ENCODE measurements at places on chromosomes 2 and 18. TPM values are rescaled to one million over a fixed set of nuclear protein-coding genes. Genes with fewer than 3 reads are reported as not detected.

Gene TNFAIP6
- total RNA-seq = not detected

DNA sequence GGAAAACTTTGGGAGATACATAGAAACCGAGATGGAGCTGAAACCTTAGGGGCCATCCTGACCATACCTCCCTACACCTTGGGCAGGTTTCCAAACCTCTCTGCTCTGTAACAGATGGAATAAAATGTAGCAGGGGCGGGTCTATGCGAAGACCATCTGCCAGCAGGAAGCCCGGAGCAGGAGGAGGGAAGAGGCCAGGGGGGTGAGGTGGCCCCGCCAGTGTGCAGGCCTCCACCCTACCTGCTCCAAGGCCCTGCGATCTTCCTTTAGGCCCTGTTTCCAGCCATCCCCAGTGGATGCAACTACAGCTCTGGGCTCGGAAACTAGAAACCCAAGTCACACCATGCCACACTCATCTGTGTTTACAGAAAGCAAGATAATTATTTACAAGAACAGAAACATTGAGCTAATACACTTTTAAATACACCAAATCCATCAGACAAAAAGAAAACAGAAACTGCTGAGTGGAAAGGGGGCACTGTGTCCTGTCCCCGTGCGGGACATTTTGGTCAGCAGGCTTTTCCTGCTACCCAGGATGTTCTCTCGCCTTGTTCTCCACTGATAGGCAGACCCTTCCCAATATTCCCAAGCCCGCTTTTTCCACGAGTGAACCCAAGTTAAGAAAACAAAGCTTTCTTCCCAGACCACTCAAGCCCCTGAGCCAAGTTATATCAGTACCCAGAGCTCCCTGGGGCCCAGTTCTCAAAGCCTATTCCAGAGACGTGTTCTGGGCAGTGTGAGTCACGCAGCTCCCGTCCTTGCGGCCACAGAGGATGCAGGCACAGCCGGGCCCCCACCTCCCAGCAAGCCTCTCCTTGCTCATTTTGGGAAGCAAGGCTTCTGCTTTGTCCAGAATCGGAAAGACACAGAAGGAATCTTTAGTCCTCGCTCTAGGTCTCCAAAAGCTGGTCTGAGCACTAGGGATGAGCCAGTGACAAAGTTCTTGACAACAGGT is 17.3 kb downstream of the CIB4 start:
- no peak for DNase-seq

DNA sequence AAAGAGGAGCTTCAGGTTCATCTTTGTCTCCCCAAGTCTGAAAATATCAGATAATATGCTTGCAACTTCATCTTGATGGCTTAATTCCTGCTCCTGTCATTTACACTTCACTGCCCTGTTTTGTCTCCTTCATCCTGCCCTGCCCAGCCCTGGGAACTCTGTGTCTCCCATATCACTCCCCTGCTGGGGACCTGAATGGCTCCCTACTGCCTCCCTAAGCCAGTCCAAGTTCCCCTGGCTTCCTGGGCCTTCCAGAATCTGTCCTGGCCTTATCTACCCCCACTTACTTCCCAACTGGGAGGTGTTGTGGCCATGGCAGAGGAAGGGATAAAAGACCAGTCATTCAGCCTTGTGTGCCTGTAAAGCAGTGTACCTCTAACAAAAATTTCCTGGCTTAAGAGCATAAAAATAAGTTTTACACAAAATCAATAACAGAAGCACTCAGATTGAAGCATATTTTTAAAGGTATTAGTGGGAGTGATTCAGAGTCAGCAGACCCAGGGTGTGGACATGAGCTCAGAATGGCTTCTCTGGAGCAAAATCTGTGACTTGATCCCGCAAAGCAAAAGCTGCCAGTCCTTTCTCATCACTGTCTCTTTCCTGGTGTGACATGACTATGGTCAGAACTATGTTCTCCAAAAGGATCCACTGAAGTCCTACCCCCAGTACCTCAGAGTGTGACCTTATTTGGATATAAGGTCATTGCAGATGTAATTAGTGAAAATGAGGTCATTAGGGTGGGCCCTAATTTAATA is 59.1 kb downstream of the INO80C start:
- DNase-seq = no peak

Gene ICA1L
- total RNA-seq = 0.20 TPM

Measured in PC-9 (cell line).